ENCODE measurements at places on chromosomes 1 and 21.
A peak's percentile ranks its signal among the peaks of the same experiment; 100 is the strongest.

DNA sequence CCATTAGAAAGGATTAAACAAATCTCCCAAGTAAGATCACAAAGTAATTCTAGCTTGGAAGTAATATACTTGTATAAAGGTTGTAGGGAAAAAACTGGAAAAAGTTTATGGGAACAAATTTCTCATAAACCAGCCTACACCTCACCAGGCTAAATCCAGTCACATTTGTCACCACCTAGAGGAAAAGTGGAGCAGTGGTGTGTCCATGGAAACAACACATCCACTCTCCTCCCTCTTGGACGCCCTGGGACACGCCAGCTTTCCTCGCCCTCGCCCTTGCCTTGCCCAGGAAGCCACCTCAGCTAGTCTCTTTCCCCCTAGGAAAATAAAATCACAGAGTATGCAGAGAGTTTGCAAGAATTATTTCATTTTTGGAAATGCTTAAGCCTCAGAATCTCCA lies 2.2 kb downstream of the PALMD start:
- DNase-seq, result no peak
- H3K4me3 ChIP-seq, result no peak overlapping the region
- H3K36me3 ChIP-seq, result no peaks in the 10 kb centered on the region
- no peak overlapping the region for H3K27ac ChIP-seq

- H3K4me3 ChIP-seq, result no peak overlapping the region
- no peaks in the 10 kb centered on the region for H3K36me3 ChIP-seq
- H3K27me3 ChIP-seq, result peaks cover 5% of the 10 kb centered on the region
- no peaks in the 10 kb centered on the region for H3K4me1 ChIP-seq
- no peak overlapping the region for H3K27ac ChIP-seq
Measured at GRCh38 chr1:10818262-10819197, 22.1 kb upstream of the CASZ1 start.

GRCh38 chr1:6401673-6402072 lies 8.1 kb upstream of the ACOT7 start:
- DNase-seq, result no peak
- peaks cover 35% of the 10 kb centered on the region for H3K27me3 ChIP-seq
- H3K27ac ChIP-seq, result no peak overlapping the region
- no peaks in the 10 kb centered on the region for H3K36me3 ChIP-seq
- no peak overlapping the region for H3K4me3 ChIP-seq

- H3K36me3 ChIP-seq, result no peaks in the 10 kb centered on the region
- no peak overlapping the region for H3K27ac ChIP-seq
- peaks cover 47% of the 10 kb centered on the region for H3K27me3 ChIP-seq
- H3K4me3 ChIP-seq, result no peak overlapping the region
- H3K4me1 ChIP-seq, result no peaks in the 10 kb centered on the region
- DNase-seq, result no peak
Measured at GRCh38 chr21:42375966-42376337, 9.6 kb upstream of the TFF1 start.

DNA sequence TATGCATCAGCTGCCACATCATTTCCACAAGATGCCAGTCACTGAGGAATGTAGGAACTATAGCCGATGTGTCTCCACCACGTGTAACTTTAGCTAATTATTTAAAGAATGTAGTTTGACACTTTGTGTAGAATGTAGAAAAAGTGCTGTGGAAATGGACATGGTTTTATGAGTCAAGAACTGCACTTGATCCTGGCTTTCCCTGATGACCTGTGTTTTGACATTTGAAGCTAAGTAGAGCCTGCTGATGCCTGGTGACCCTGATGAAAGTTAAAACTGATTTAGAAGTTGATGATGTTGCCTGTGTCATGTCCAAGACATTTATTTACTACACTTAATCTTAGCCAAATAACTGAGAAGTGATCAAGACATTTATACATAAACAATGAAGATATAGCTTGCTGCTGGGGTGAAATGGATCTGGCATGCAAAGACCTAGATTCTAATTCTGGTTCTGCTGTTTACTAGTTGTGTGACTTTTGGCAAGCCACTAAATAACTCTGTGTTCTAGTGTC lies 4.4 kb upstream of the OSBPL9 start:
- peaks cover 8% of the 10 kb centered on the region for H3K4me1 ChIP-seq
- H3K27ac ChIP-seq, result no peak overlapping the region
- H3K27me3 ChIP-seq, result no peaks in the 10 kb centered on the region
- no peak for DNase-seq

DNA sequence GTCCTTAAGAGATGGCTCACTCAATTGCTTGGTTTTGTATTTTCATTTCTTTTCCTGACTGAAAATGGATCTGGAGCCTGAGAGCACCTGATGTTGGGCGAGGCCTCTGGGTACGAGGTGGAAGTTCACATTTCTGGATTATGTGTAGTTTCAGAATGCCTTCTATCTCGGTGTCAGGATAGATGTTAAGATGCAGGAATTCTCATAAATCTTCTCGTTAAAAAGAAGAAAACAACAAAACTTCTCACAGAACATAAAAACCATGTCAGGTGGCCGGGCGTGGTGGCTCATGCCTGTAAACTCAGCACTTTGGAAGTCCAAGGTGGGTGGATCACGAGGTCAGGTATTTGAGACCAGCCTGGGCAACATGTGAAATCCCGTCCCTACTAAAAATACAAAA lies 101.8 kb downstream of the RHOU start:
- no peaks in the 10 kb centered on the region for H3K27me3 ChIP-seq
- DNase-seq, result no peak
- H3K4me3 ChIP-seq, result no peak overlapping the region
- H3K27ac ChIP-seq, result no peak overlapping the region
- H3K36me3 ChIP-seq, result no peaks in the 10 kb centered on the region
- peaks cover 8% of the 10 kb centered on the region for H3K4me1 ChIP-seq

GRCh38 chr1:158126425-158126824 lies 54.3 kb upstream of the CD1D start:
- no peak overlapping the region for H3K4me3 ChIP-seq
- no peak for DNase-seq
- H3K27ac ChIP-seq, result no peak overlapping the region
- peaks cover 8% of the 10 kb centered on the region for H3K4me1 ChIP-seq

DNA sequence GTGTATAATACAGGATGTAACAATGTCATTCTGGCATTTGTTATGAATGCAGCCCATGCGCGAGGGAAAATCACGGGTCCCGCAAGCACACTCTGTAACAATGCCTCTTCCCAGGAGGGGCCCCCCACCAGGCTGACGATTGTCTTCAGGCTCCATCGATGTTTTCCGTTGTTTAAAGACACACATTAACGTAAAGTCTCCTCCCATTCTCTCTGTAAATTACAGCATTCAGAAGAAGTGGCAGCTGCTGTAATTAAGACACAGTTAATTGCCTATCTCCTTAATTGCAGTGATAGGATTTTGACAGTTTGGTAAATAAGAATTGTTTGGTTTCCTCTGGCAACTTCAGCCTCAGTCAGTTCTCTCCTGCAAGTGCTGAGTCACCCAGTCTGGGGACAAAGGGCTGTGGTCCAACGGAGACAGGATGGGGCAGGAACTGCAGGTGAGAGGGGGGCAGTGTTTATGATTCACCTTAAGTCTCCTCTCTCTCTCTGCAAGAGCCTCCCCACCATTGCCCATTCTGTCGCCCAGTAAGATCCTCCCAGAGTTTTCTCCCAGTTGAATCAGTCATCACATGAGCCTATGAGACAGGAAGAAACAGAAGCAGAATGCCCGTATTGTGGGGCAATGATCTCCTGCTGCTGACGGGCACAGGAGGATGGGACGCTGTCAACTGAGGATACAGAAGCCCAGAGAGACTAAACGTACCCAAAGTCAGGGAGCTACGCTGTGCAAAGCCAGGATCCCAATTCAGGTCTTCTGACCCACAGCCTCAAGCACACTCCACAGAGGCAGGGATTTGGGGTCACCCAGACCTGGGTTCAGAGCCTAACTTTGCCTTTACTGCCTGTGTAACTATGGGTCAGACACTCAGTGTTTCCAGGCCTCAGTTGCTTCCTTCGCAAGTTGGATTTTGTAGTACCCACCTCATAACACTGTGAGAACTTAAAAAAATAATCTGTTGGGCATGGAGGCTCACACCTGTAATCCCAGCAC lies 110.0 kb downstream of the ADSS2 start:
- no peaks in the 10 kb centered on the region for H3K36me3 ChIP-seq
- H3K4me1 ChIP-seq, result peaks cover 6% of the 10 kb centered on the region
- DNase-seq, result no peak
- no peaks in the 10 kb centered on the region for H3K27me3 ChIP-seq
- H3K4me3 ChIP-seq, result no peak overlapping the region
- no peak overlapping the region for H3K27ac ChIP-seq

DNA sequence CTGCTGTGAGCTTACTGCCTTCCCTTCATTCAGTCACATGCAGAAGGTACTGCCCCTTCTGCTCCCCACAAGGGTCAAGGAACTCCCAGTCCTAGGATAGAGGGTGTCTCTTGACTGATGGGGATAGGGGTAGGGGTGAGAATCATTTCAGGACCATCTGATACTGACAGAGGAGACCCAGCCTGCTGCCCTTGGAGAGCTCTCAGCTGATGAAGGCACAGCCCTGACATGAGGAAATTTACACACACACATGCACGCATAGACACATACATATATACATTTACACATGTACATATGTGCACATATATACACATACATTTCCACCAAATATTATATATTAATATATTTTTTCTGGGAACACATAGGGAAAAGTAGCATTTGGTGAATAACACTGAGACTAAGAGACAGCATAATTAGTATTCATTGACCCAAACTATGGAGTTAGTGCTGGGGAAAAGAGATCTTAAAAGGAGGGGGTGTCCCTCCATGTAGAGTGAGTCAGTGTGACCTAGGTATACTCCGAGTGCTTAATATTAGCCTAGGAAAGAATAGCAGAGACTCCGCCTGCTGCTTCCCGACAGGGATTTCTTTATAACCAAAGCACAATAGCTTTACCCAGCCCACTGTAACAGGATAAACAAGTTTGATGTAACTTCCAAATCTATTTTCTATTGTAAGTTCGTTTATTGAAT lies 27.6 kb upstream of the HHAT start:
- H3K36me3 ChIP-seq, result no peaks in the 10 kb centered on the region
- H3K27ac ChIP-seq, result peak overlapping the region; percentile 40
- DNase-seq, result no peak
- H3K4me1 ChIP-seq, result peaks cover 34% of the 10 kb centered on the region
- no peaks in the 10 kb centered on the region for H3K27me3 ChIP-seq

DNA sequence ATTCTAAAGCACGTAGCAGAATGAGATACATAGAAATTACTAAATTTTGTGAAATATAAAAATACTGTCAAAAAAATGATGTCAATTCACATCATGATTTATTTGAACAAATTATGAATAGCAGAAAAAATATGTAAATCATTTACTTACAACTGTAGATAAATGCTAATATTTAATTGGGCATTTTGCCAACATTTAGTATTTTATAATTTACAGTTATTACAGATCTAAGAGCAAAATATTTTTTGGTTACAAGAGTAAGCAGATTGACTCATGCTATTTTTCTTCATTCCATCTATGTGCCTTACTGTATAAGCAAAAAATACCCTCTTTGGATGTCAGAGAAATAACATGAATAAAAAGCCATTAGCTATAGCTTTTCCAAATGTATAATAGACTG lies 282.3 kb upstream of the RGS18 start:
- DNase-seq, result no peak
- no peaks in the 10 kb centered on the region for H3K4me1 ChIP-seq
- no peak overlapping the region for H3K4me3 ChIP-seq
- H3K27me3 ChIP-seq, result no peaks in the 10 kb centered on the region
- no peaks in the 10 kb centered on the region for H3K36me3 ChIP-seq

DNA sequence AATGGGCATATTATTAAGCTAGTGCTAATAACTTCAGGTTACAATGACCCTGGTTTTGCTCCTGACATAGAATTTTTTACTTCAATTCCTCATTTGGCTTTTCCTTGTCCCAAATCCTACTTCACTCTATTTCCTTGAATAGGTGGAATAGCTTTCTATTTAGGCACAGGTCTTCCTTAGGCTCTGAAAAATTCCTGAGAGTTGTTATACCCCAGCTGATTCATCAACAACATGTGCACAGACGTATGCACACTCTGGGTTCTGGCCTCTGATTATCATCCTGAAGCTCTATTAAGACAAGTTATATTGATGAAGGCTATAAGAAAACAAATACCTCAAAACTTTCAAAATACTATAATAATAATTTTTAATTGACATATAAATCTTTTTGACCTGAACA lies 172.4 kb downstream of the NTMT2 start:
- no peak for DNase-seq
- H3K36me3 ChIP-seq, result no peaks in the 10 kb centered on the region
- no peak overlapping the region for H3K4me3 ChIP-seq

GRCh38 chr1:185159966-185160365 lies 3.0 kb downstream of the SWT1 start:
- DNase-seq, result no peak
- peaks cover 24% of the 10 kb centered on the region for H3K4me1 ChIP-seq
- H3K36me3 ChIP-seq, result peaks cover 8% of the 10 kb centered on the region

DNA sequence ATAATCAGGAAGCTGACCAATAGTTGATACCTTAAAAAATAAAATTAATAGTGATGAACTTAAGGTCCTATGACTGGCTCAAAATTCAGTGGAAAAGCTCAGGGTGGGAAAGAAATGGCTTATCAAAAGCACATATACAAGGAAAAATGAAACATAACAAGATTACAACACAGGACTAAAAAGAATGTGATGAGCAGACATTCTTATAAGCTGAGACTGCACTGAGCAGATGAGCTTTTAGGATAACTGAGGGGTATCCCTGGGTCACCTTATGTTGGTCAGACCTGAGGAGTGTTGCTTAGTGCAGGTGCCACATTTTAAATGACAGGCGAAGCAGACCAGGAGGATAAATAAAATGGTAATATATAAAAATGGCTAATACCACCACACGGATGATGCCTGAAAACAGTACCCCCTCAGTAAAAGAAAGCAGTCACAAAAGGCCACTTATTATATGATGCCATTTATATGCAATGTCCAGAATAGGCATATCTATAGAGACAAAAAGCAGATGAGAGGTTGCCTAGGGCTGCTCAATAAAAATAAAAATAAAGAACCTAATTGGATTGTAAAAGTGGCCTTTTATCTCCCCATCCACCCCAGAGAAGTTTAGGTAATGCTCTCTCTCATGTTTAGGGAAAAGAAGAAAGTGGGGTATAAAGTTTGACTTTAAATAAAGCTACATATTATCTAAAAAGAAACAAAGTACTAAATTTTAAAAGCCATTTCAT lies 163.9 kb downstream of the SLC45A1 start:
- H3K27ac ChIP-seq, result peak overlapping the region; percentile 27
- H3K36me3 ChIP-seq, result peaks cover 12% of the 10 kb centered on the region
- DNase-seq, result no peak
- H3K27me3 ChIP-seq, result no peaks in the 10 kb centered on the region

- H3K4me3 ChIP-seq, result no peak overlapping the region
- H3K36me3 ChIP-seq, result no peaks in the 10 kb centered on the region
- peaks cover 2% of the 10 kb centered on the region for H3K27me3 ChIP-seq
- DNase-seq, result no peak
- H3K4me1 ChIP-seq, result no peaks in the 10 kb centered on the region
Measured at GRCh38 chr1:75067975-75068374, 66.2 kb upstream of the LHX8 start.

GRCh38 chr1:119885903-119886783 lies 10.2 kb downstream of the ADAM30 start:
- H3K27me3 ChIP-seq, result peaks cover 9% of the 10 kb centered on the region
- peaks cover 20% of the 10 kb centered on the region for H3K36me3 ChIP-seq
